ENCODE measurements at places on chromosomes 1 and 21.

- no peak for DNase-seq
These were observed 87.2 kb downstream of the MRPL37 start for GRCh38 chr1:54287176-54287650.

GRCh38 chr1:116311756-116312680, 61.0 kb upstream of the ATP1A1 start:
- no peak for DNase-seq

GRCh38 chr1:178330848-178331497, 165.8 kb downstream of the CLEC20A start:
- DNase-seq = no peak

- no peak for DNase-seq
These were observed 32.7 kb downstream of the S100A10 start for GRCh38 chr1:151960780-151961513.

GRCh38 chr21:38136201-38136600, 120.6 kb upstream of the KCNJ15 start:
- DNase-seq = no peak

DNA sequence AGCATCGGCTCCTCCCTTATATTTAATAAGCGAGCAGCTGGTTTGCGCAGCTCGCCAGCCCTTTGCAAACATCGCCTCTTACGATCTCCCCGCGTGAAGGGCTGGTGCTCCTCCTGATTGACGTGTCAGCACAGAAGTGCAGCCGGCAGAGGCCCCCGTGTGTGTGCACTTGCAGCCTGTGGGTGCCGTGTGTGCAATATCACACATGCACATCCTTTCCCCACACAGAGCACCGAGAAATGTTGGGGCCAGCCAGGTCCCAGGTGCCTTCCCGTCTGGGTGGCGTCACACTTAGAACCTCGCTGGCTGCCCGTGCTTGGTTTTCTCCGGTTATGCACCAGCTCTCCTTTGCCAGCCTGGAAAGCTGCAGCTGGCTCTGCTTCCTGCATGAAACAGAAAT, 126.6 kb upstream of the AJAP1 start:
- no peak for DNase-seq

GRCh38 chr1:102661481-102661880, 446.8 kb downstream of the COL11A1 start:
- DNase-seq = no peak
